ENCODE measurements at places on chromosomes 6 and 20. TPM values are rescaled to one million over a fixed set of nuclear protein-coding genes. Genes with fewer than 3 reads are reported as not detected.

DNA sequence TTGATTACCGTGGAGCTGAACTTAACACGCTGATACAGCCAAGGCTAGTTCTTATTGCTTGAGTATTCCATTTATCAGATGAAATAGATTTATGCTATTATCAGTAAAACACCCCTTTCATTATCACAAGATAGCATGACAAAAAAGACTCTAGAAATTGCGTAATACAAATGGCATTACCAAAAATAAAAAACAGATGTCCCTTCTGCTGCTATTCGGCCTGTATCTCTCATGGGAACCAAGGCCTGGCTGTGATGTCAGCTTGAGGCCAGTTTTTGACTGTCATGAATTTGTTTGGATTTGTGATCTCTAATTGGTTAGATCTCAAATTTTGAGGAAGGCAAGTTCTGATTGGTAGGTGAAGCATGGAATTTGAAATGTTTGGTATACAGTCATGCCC lies 25.2 kb downstream of the MEI4 start:
- H3K4me1 ChIP-seq, result no peaks in the 10 kb centered on the region
- DNase-seq, result no peak
- H3K27ac ChIP-seq, result no peak overlapping the region
- H3K4me3 ChIP-seq, result no peak overlapping the region
- H3K27me3 ChIP-seq, result no peaks in the 10 kb centered on the region

GRCh38 chr6:120303527-120303926 lies 954.0 kb upstream of the MAN1A1 start:
- no peak for DNase-seq
- no peaks in the 10 kb centered on the region for H3K36me3 ChIP-seq
- H3K27me3 ChIP-seq, result no peaks in the 10 kb centered on the region
- H3K4me3 ChIP-seq, result no peak overlapping the region
- no peaks in the 10 kb centered on the region for H3K4me1 ChIP-seq

GRCh38 chr6:142659661-142660060 lies 285.3 kb downstream of the HIVEP2 start:
- H3K27ac ChIP-seq, result no peak overlapping the region
- no peak overlapping the region for H3K4me3 ChIP-seq
- H3K36me3 ChIP-seq, result no peaks in the 10 kb centered on the region
- DNase-seq, result no peak
- H3K27me3 ChIP-seq, result no peaks in the 10 kb centered on the region

DNA sequence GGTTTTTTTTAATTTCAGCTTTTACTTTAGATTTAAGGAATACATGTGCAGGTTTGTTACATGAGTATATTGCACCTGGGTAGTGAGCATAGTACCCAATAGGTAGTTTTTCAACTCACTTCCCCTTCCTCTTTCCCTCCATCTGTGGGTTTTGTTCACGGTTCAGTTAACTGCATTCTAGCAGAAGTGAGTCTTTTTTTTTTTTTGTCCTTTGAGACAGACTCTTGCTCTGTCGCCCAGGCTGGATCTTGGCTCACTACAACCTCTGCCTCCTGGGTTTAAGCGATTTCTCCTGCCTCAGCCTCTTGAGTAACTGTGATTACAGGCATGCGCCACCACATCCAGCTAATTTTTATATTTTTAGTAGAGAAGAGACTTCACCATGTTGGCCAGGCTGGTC lies 8.7 kb downstream of the UBR2 start:
- no peak overlapping the region for H3K4me3 ChIP-seq
- no peaks in the 10 kb centered on the region for H3K36me3 ChIP-seq
- no peaks in the 10 kb centered on the region for H3K27me3 ChIP-seq
- H3K4me1 ChIP-seq, result peaks cover 16% of the 10 kb centered on the region
- DNase-seq, result peak; percentile 19
- no peak overlapping the region for H3K27ac ChIP-seq

- H3K27ac ChIP-seq, result peak overlapping the region; percentile 97
- peak overlapping the region; percentile 4 for H3K4me3 ChIP-seq
- H3K4me1 ChIP-seq, result peaks cover 7% of the 10 kb centered on the region
Measured at GRCh38 chr6:33299237-33299944, 649 bp upstream of the RGL2 start.

GRCh38 chr6:126069449-126069848 lies 83.1 kb downstream of the TRMT11 start:
- no peak overlapping the region for H3K4me3 ChIP-seq
- H3K27me3 ChIP-seq, result no peaks in the 10 kb centered on the region
- no peak for DNase-seq
- H3K4me1 ChIP-seq, result no peaks in the 10 kb centered on the region
- no peaks in the 10 kb centered on the region for H3K36me3 ChIP-seq
- no peak overlapping the region for H3K27ac ChIP-seq

DNA sequence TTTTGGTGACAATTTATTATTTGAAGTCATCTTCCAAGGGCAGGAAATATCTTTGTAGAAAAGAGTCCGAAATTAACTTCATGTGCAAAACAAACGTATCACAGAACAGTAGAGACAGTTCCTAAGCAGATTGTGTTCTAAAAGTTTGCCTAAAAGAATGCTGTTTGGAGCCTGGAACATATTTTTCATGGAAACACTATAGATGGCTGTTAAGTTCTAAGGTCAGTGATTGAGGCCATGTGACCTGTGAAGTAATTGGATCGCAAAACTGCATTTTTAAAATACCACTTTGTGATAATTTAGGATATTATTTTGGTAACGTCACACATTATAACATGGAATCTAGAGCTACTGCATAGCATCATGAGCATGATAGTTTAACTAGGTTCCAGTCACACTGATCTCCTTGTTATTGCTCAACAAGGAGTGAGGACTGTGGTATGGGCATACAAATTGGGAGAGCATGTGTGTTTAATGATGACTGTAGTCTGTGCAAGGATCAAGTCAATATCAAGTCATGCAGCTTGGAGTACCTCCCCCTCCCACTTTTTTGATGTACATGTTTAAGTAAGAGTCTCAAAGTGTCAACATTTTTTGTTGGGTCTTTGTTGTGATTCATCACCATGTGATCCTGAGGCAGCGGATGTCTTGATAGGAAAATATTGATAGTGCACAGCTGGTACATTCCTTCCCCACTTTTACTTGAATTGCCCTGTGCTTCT lies 609.3 kb upstream of the CITED2 start:
- no peak overlapping the region for H3K4me3 ChIP-seq
- peaks cover 46% of the 10 kb centered on the region for H3K4me1 ChIP-seq
- H3K36me3 ChIP-seq, result no peaks in the 10 kb centered on the region
- H3K27me3 ChIP-seq, result no peaks in the 10 kb centered on the region

- DNase-seq, result peak; percentile 66
- peak overlapping the region; percentile 72 for H3K27ac ChIP-seq
- no peak overlapping the region for H3K4me3 ChIP-seq
- H3K4me1 ChIP-seq, result peaks cover 18% of the 10 kb centered on the region
- no peaks in the 10 kb centered on the region for H3K36me3 ChIP-seq
Measured at GRCh38 chr6:44059359-44060346, 67.6 kb downstream of the MRPL14 start.

GRCh38 chr6:11121851-11122250 lies 10.3 kb upstream of the ERVFRD-1 start:
- H3K4me3 ChIP-seq, result no peak overlapping the region
- no peaks in the 10 kb centered on the region for H3K36me3 ChIP-seq
- H3K27ac ChIP-seq, result no peak overlapping the region

DNA sequence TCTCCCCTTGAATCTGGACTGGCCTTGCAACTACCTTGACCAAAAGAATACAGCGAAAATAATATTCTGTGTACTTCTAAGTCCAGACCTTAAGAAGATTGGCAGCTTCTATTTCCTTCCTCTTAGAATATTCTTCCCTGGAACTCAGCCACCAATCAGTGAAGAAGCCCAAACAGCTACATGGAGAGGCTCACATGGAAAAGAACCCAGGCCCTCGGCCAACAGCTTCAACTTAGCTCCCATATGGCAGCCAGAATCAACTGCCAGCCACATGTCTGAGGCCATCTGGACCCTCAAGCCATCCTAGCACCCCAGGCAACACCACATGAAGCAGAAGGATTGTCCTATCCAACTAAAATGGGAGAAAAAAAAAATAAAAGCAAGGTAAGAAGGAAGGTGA lies 178.8 kb downstream of the IBTK start:
- no peak for DNase-seq
- no peak overlapping the region for H3K4me3 ChIP-seq
- no peaks in the 10 kb centered on the region for H3K27me3 ChIP-seq
- no peak overlapping the region for H3K27ac ChIP-seq
- H3K4me1 ChIP-seq, result no peaks in the 10 kb centered on the region
- no peaks in the 10 kb centered on the region for H3K36me3 ChIP-seq

DNA sequence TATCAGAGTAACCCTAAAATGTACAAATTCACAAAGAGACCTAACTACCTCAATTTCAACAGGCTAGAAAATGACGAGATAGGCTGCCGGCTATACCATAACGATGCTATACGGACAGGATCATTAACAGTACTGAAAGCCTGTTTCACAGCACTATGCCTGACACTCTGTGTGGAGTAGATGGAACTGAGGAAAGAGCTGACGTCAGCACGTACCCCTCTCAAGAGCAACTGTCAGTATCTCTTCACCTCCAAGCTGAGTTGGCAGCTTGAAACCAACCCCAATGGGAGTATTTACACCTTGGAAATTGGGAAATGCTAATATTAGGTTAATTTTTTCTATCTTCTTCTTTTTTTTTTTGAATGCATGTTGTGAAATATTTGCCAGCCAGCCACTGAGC lies 53.6 kb downstream of the HUS1B start:
- no peak overlapping the region for H3K27ac ChIP-seq
- no peak overlapping the region for H3K4me3 ChIP-seq
- DNase-seq, result no peak
- H3K27me3 ChIP-seq, result no peaks in the 10 kb centered on the region

DNA sequence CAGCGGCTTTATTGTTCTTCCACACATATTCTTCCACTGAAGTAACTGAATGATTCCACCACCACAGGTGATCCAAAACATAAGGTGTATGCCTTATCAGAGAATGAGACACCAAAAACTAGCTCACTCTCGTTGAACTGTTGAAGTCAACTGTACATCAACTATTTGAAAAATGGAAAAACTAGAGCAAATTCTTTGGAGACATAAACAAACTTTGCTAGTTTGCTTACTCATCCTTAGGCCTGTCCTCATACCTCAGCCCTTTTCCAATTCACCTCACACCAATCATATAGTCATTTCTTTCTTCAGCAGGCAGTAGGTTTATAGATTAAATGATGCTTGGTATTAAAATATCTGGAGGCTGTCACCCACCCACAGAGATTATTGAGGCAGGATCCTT lies 77.1 kb upstream of the RNF217 start:
- no peak for DNase-seq
- no peaks in the 10 kb centered on the region for H3K27me3 ChIP-seq
- H3K36me3 ChIP-seq, result no peaks in the 10 kb centered on the region
- H3K4me1 ChIP-seq, result peaks cover 12% of the 10 kb centered on the region
- H3K27ac ChIP-seq, result no peak overlapping the region

- no peak overlapping the region for H3K4me3 ChIP-seq
- H3K27me3 ChIP-seq, result no peaks in the 10 kb centered on the region
- H3K4me1 ChIP-seq, result no peaks in the 10 kb centered on the region
- peaks cover 4% of the 10 kb centered on the region for H3K36me3 ChIP-seq
- no peak overlapping the region for H3K27ac ChIP-seq
- DNase-seq, result peak; percentile 63
Measured at GRCh38 chr20:62156592-62157386, 13.2 kb downstream of the SS18L1 start.

DNA sequence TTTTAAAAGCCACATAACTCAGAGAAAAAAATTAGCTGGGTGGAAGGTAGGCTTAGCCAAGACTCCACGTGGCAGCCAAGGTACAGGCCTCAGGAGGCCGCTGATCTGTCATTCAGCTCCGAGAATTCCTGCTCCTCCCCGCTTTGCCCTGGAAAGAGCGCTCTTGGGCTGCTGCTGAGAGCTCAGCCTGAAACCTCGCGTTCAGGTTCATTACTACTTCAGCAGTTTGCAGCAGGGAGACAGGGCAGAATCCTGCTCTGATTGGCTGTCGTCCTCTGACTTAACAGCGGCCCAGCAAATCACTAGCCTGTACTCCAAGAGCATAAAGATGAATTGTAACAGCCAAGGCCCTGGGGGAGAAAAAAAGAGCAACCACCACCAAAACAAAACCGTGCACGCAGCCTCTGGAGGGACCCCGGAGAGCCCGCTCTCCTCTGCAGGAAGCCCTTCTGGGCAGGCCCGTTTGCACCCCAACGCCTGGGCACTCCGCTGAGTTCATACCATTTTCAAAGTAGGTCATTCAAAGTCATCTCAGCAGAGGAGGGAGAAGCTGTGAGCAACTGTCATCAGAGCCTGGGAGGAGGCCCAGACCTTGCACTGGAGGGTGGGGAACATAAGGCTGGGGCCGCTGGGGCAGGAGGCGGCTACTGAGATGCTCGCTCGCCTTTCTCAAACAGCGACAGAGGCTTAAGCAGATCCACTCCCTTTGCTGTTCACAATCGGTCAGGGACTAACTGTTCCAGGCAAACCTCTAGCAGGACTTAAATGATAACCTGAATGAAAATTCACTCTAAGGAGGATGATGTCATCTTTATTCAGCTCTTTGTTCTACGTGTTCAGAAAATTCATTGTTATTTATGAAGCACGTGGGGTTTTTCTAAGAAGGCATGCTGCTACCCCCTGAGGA lies 42.3 kb upstream of the ATXN1 start:
- peak; percentile 56 for DNase-seq
- H3K36me3 ChIP-seq, result no peaks in the 10 kb centered on the region
- no peaks in the 10 kb centered on the region for H3K4me1 ChIP-seq
- no peak overlapping the region for H3K4me3 ChIP-seq
- no peaks in the 10 kb centered on the region for H3K27me3 ChIP-seq
- H3K27ac ChIP-seq, result no peak overlapping the region

- no peak overlapping the region for H3K4me3 ChIP-seq
- H3K36me3 ChIP-seq, result no peaks in the 10 kb centered on the region
Measured at GRCh38 chr20:4025679-4026078, 10.3 kb upstream of the RNF24 start.

GRCh38 chr6:31826793-31827285 lies 699 bp upstream of the HSPA1B start:
- no peak overlapping the region for H3K4me3 ChIP-seq
- peak; percentile 94 for DNase-seq
- H3K27ac ChIP-seq, result peak overlapping the region; percentile 99
- H3K27me3 ChIP-seq, result no peaks in the 10 kb centered on the region
- no peaks in the 10 kb centered on the region for H3K36me3 ChIP-seq

DNA sequence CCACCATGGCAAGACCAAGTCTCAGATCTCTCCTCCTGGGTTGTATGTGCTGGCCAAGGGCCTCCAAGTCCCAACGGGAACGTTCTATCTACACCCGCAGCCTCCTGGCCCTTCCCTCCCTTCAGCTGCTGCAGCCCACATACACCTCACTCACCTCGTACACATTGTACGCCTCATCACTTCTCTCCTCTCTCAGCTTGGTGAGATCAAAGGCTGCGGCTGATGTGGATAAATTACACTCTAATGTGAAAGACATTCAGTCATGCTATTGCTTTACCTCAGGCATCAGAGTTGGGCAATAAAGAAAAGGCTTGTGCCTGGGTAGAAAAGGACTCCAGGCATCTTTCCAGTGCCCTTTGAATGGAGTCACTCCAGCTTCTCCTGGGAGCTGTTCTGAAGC lies 135.3 kb upstream of the FOXQ1 start:
- peaks cover 10% of the 10 kb centered on the region for H3K4me1 ChIP-seq
- H3K27ac ChIP-seq, result no peak overlapping the region
- peak; percentile 9 for DNase-seq
- H3K4me3 ChIP-seq, result no peak overlapping the region

GMPR gene
- 2.9 TPM for total RNA-seq

LY6G6D gene
- not detected for total RNA-seq

MYBL2 gene
- total RNA-seq, result not detected

SLC22A16 gene
- not detected for total RNA-seq

KCNS1 gene
- not detected for total RNA-seq

RAB44 gene
- not detected for total RNA-seq

TLDC2 gene
- 0.81 TPM for total RNA-seq

RAET1E gene
- not detected for total RNA-seq

ZSCAN31 gene
- total RNA-seq, result 70.1 TPM
